Cerebellum (tissue), 4 donors: ENCODE measurements at places on chromosomes 16 and 17.

GRCh38 chr17:78600181-78600721 is 23.1 kb upstream of the DNAH17 start:
- peak; percentile 24 for DNase-seq

GRCh38 chr16:73713778-73714495 is 582.7 kb upstream of the PSMD7 start:
- DNase-seq = no peak

- DNase-seq = no peak
These were observed 296.2 kb downstream of the SEC14L1 start for GRCh38 chr17:77437017-77437416.

DNA sequence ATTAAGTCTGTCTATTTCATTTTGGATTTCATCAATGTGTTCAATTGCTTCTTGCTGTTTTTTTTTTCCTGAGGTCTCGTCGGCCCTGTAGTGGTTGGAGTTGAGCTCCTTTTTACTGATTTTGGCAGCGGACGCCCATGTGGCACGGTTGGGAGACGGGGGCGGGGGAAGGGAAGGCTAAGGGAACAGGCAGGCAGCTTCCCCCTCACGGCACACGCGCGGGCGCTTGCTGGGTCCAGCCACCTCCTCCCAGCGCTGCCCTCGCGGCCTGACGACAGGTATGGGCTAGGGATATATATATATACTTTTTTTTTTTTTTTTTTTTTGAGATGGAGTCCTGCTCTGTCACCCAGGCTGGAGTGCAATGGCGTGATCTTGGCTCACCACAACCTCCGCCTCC is 11.4 kb downstream of the HSF5 start:
- no peak for DNase-seq

GRCh38 chr16:3461151-3461550 is 17.7 kb downstream of the NAA60 start:
- DNase-seq = no peak

DNA sequence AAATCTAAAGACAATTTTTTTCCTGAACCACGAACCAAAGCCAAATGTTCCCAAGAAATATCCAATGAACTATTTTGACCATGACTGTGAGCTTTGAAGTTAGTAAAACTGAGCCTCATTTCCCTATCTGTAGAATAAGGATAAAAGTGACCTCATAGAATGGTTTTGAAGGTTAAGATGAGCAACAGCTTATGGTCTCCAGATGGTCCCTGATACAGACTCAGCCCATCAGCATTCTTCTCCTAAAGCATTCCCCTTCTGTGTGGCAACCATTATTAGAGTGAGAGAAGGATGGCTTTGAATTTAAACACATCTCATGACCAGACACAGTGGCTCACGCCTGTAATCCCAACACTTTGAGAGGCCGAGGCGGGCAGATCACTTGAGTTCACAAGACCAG is 70.1 kb downstream of the COPRS start:
- no peak for DNase-seq

DNA sequence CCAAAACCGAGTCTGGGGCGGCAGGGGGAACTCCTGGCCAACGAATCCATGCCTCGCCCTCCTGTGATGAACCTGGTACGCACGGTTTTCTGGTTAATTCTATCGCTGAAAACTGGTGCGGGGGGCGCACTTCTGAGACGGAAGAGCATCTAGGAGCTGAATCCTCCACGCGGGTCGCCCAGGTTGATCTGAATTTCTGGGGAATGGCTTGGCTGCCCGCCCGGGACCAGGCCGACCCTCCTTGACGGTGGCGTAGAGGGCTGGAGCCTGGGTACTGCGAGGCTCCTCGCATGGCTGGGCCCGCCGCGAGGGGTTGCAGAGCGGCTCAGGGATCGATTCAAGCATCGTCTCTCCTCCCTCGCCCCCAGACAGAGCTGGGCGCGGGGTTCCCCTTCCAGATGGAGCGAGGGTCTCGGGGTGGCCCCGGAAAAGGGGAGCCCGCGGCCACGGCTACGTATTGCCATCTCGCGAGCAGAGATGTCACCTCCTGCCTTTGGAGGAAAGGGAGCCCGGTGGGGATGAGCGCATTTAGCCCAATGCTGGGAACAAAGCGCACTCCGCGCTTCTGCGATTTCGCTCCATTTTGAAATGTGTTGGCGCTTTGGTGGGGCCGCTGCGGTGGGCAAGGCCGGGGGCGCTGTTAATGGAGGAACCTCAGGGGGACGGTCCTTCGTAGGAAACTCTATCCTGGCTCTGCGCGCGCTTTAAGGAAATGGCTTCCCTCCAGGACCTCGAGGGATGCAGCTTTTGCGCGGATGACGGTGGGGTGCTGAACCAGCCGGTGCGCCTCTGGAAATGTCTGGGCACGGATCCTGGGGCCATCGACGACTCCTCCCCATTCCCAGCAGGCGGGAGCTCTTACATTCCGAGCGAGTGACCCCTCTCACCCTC is 2.7 kb downstream of the MAPT start:
- no peak for DNase-seq

DNA sequence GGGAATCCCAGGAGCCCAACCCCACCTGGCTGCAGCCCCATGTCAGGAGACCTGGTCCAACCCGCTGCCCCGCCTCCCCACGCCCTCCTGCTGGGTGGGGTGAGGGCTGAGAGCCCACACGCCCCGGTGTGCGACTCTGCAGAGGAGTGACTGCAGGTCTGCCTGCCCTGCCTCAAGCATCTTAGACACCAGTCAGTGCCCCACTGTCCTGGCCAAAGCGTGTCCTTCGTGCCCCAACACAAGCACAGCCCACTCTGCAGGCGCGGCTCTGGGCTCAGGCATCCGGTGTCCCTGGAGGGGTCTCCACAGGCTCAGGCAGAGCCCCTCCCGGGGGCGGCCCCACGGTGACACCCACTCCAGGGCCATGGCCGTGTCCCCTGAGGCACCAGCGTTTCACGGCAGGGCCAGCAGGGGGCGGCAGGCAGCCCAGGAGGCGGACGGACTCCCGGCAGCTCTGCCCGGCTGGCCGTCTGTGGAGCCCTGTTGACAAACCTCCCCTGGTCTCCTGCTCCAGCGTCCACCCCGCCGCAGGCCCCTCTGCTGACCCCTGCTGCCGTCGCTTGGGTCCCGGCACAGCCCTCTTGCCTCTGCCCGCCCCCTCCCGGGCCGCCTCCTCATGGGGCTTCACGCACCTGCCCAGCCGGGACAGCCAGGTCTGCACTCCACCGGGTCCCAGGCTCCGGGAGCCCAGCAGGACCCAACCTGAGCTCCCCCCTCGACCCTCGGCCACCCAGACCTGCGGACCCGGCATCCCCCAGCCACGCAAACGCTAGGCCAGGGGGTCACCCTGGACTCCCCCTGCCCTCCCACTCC is 8.6 kb upstream of the UBE2I start:
- DNase-seq = peak; percentile 46

DNA sequence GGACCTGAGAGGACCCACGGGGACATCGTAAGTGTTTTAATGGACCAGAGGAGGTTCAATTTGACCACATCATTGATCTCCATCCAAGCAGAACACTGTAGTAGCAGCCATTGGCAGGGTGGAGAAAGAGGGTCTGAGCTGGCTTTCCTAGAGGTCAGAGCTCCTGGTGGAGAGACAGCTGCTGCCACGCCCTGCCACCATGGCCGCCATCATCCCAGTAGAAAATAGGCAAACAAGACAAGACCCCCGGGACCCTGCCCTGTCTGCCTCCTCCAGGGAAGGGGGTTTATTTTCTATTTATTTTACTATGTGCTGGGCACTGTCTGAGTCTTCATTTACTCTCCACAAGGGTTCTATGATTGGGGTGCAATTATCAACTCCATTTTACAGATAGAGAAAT is 11.4 kb upstream of the ITGA3 start:
- no peak for DNase-seq

- no peak for DNase-seq
These were observed 646 bp downstream of the CBX2 start for GRCh38 chr17:79778504-79779083.

DNA sequence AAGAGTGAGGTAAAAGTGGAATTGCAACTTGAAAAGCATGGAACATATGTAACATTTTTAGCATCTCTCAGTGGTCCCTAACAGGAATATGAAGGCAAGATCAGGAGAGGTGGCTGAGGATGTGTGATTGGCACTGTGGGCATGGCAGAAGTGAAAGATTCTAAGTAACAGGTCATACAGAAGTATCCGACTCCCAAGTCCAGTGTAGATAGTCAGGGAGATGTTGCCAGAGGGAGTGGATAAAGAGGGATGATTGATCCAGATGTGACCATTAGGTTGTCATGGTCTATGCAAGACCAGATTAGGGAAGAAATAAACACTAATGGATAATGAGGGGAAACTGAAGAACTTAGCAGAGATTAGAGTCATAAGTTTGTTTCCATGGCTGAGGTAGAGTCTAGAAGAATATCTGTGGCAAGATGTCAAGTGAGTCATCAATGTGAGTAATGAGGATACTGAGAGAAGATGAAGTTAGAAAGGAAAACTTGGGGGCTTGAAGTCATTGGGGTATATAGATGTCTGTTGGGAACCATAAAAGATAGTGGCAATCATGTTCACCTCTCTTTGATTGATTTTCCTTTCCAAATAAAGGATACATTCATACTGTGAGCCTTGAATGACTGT is 23.9 kb upstream of the CAPNS2 start:
- DNase-seq = no peak

DNA sequence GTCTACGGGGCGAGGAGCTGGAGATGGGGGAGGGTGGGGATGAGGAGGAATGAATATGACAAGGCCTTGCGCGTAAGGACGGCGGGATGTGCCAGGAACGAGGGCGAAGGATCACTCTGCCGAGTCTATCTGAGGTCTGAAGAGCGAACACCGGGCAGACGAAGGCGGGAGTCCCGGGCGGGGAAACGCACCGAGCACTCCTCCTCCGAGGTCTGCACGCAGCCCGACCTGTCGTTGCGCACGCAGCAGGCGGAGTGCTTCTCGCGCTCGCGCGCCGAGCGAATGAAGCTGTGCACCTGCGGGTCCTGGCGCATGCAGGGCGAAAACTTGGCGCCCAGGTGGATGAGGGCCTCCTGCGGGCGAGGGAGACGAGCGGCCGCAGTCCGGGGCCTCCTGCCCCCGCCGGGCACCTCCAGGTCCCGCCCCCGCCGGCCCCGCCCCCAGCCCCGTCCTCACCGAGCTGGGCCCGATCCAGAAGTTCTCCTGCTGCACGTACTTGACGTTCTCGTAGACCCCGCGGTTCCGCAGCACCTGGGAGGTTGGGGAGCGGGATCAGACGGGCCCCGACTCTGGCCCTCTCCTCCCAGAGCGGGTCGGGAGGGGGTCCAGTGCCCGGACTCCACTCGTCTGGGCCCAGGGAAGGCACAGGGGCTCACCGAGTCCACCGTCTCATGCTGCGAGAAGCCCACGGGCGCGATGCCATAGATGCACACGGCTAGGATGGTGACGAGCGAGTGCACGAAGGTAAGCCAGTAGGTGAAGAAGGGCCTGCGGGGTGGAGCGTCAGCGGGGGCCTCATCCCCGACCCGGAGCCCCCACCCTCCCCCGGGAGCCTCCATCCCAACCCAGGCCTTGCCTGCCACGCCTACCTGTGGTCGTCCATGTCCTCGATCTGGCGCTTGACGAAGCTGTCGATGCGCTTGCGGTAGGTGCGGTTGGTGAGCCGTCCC is 7.6 kb downstream of the SNRNP25 start:
- DNase-seq = no peak

- no peak for DNase-seq
These were observed 65.0 kb downstream of the CCDC182 start for GRCh38 chr17:57679906-57680695.

- no peak for DNase-seq
These were observed 50.6 kb downstream of the BRIP1 start for GRCh38 chr17:61812747-61813146.

DNA sequence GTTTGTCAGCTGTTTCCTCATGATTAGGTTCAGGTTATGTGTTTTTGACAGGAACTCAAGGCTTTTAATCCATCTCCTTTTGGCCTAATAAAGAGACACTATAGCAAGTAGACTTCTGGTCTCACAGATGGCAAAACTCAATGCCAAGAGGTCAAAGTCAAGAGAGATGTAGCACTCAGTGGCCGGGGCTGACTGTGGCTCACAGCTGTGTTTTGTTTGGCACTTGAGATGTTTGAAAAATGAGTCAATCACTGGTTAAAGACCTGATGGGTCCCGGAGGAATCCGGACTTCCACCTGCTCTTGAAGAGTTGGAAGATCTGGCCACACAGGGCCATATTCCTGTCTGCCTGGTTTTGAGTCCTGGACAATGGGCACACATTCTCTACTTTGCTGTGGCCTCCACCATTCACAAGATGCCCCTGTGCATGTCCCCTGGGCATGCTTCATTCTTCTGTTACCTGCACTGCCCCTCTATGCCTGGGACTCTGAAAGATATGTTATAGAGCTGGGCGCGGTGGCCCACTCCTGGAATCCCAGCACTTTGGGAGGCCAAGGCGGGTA is 210.3 kb downstream of the SNX29 start:
- no peak for DNase-seq

GRCh38 chr16:89052890-89053724 is 40.5 kb upstream of the ACSF3 start:
- DNase-seq = peak; percentile 98

- peak; percentile 49 for DNase-seq
These were observed 26.3 kb downstream of the CEP112 start for GRCh38 chr17:66165537-66166123.

DNA sequence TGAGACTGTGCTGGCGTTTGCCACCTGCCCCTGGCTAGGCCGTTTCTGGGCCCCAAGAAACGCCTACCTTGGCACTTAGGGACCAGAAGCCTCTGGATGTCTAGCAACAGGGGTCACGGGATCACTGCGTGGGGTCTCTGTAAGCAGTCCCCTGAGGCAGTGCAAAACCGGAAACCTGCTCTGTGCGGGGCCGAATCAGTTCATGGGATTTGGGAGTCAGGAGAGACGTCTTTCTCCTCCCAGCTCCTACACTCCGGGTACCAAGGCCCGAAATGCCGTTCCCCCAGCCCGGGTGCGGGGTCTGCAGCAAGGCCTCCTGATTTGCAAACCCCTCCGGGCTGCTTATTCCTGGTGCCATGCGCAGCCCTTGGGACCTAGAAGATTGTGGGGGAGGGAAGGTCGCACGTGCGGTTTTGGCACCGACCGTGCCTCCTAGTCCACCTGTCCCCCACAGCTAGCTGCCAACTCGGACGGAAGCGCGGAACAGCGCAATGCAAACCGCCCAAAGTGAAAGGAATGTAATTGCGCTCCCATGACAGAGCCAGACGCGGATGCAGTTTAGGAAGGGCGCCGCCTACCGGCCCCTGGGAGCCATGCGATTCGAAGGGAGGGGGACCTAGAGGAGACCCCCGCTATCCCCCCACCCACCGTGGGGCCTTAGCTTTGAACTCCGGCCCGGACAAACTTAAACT is 6.5 kb downstream of the IRX5 start:
- DNase-seq = no peak

GRCh38 chr16:66066404-66066803 is 300.1 kb upstream of the CDH5 start:
- no peak for DNase-seq
